H1 (cell line): ENCODE measurements at places on chromosomes 3 and 15.

- DNase-seq, result no peak
These were observed 193.8 kb downstream of the BCHE start for GRCh38 chr3:165643425-165643824.

- no peak for DNase-seq
These were observed 4.1 kb upstream of the MEF2A start for GRCh38 chr15:99561476-99562230.

DNA sequence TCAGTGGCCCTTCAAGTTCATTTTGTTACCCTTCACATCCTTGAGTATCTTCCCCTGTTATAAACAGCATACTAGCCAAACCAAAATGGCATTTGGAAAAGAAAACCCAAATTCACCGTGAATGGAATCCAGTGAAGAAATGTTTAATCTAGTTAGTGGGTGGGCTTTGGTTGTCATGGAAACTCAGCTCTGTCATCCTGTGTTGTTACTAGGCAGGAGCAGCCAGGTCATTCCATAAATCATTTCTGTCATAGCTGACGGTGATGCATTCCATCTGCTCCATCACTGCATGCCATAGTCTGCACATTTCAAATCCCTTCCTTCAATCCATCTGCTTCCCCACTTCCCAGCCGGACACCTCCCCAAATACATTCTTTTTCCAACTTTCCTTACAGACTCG is 140.4 kb upstream of the CGNL1 start:
- DNase-seq, result no peak

GRCh38 chr3:18870642-18871041 is 277.7 kb upstream of the KCNH8 start:
- DNase-seq, result no peak

DNA sequence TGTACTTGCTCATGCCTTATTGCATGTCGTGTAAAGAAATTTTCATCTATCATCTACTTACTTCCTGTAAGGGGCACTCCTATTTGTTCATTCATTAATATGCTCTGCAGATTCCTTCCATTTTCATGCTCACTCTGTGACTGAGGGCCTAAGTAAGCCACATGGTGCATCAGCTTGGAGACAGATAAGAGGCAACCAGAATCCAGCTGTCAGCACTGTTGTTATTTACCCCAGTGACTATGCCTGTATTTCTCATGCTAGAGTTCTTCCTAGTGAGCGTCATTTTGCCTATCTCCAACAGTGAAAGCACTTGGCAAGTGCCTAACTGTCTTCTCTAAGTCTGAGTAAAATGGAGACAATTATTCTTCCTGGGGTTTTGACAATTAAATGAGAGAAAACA is 124.8 kb upstream of the ABI3BP start:
- DNase-seq, result no peak

DNA sequence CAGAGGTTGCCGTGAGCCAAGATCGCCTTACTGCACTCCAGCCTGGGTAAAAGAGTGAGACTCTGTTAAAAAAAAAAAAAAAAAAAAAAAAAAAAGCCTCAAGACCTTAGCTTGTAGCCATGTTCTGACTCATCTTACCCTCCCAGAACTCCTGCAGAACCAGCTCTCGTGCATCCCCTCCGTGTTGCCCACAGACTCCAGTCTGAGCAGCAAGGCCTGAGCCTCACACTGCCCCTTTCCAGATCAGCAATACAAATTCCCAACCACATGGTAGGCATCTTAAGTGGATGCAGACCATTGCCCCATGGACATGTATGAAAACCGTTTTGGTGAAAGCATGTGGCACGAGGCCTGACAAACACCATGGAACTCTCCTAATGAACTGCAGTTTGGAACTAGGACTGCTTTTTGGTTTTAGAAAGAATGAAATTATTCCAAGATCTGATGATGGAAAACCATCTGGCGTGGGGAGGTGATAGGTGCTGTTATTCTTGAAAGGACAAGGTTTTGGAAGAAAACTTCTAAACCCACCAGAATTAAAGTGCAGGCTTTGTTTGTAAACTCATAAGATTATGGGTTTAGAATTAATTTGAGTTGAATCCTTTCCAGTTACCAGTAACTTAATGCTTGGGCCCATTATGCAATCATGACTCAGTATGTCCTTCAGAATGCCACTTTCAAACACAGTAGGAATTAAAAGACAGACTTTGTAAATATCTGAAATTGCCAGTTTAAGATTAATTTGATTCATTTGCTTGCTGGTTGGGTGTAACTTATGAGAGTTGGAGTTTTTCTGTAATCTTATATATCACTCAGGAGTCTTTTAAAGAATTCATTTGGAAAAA is 163.7 kb upstream of the LRTM1 start:
- no peak for DNase-seq

GRCh38 chr3:4745235-4745610 is 234.0 kb upstream of the BHLHE40 start:
- DNase-seq, result no peak

DNA sequence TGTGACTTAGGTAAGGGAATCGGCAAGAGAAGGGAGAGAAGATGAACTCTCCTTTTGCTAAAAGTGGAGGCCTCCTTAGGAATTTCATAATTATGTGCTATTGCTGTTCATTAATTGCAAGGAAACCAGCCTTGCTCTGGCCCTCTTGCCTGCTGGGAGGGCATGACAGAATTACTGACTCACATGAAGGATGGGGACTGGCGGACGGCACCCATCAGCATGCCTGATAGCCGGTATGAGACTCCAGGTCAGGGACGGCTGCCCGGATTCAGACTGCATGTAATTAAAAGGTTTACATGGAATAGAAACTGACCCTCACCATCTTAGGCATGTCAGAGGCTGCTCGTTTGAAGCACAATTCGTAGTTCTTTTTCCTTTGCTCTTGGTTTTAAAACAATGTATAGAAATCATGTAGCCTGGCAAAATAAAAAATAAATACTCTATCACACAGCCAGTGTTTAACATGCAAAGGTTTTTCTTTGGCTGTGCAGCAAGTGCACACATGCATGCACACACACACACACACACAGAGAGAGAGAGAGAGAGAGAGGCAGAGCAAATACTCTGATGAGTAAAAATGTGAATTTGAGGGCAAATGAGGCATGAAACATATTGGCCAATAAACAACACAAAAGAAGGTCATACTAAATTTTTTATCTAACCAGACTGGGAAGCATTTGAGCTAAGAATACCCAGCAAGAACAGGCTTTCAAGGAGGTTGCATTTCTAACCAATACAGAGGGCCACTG is 82.7 kb downstream of the FOXB1 start:
- DNase-seq, result no peak

DNA sequence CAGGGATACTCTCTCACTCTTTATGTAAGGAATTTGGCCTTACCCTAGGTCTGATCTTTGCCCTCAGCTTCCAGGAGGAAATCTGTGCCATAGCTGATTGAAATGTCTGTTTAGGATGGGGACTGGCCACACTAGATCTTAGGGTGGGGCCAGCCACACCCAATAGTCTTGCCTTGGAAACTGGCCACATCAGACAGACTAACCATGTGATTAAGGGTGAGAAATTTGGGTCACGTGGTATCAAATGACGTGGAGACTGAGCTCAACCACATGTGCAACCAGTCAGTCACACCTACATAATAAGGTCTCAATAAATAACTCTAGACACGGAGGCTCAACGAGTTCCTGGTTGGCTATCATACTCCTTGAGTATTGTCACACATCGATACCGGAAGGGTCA is 113.5 kb downstream of the CNTN3 start:
- no peak for DNase-seq

DNA sequence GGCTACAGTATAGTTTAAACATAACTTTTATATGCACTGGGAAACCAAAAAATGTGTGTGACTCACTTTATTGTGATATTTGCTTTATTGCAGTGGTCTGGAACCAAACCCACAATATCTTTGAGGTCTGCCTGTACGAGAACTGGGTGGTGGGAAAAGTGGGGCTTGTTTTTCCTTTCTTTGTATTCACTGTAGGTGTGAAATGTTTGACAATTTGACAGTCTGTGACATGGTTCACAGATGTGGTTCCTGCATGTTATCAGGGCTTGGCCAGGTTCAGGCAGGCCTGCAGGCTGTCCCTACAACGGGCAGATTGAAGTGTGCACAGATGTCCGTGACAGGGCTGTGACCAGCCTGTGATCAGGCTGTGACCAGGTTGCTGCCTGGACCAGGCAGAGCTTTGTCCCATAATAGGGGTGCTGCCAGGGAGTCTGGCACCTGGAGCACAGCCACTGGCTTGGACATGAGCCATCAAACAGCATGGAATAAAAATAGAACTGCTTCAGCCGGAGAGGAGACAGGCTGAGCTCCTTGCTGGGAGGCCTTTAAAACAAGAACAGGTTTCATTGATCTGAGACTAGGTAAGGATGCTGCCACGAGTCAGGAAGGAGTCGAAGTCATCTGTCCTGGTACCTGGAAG is 61.0 kb downstream of the KLF13 start:
- DNase-seq, result no peak

DNA sequence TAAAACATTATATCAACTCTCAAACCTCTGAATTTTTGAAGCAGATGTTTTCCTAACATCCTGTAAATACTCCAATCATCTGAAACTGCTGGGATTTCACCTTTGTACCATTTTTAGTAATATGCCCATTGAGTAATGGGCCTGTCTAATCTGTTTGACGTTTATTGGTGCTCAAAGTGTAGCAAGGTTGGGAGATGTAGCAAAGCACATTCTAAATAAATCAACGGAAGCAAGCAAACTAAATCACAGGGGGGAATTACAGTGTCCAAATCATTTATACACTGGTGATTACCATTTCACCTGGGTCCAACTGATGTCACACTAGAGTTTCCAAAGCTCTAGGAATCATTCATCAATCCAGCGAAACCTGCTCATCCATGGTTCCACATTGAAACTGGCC is 518.7 kb upstream of the TBL1XR1 start:
- DNase-seq, result no peak

- DNase-seq, result no peak
These were observed 17.5 kb upstream of the SLC27A2 start for GRCh38 chr15:50164458-50164857.

DNA sequence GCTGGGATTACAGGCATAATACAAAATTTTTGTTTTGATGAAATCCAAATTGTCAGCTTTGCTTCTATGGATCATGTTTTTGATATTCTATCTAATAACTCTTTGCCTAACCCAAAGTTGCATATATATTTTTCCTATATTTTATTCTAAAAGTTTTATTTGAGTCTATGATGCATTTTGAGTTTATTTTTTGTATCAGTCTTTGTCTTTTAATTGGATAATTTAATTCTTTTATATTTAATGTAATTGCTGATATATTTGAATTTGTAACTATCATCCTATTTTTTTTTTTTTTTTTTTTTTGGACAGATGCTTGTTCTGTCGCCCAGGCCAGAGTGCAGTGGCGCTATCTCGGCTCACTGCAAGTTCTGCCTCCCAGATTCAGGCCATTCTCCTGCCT is 19.7 kb upstream of the DENND4A start:
- DNase-seq, result no peak

DNA sequence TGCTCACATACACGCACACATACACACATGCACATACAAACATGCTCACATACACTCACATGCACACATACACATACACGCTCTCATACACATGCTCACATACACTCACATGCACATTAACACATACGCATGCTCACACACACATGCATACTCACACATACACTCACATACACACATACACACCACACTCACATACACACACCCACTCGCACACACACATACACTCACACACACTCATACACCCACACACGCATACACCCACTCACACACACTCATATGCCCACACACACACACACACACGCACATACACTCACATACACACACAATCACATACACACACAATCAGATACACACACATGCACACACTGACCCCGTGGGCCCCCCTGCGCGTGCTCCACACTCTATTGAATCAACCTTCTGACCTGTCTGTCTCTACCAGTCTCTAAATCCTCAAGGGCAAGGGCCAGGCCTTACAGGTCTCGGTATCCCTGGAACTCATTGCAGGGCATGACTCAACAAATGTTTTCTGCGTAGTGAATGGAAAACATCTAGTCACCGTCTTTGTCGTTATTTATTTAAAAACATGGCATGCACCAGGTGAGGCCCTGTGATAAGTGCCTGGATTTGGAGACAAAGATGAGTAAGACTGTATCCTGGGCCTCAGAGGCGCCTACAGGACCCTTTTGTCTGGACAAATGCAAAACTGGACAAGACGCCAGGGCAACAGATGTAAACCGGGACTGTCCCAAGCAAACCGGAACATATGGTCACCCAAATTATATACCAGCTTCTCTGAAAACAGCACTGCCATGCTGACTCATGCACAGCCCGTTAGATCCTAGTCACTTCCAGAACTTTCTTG is 41.8 kb downstream of the GRK7 start:
- DNase-seq, result no peak

DNA sequence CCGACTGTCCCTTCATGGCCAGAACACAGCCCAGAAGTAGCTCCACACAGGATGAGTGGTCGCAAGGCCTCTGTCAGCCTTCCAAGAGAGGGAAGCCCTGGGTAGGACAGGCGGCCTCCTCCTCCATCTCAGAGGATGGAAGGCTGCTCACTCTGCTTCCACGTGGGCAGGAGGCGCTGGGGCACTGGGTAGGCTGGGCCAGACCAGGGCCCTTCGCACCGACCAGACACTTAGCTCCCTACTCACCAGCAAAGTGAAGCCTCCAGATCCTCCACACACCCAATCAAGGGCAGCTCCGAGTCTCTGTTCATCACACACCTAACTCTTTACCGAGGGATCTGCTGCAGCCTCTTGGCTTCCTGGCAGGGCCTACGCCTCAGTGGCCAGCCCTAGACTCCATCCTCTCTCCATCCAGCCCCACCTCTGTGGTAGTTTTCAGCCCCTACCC is 24.3 kb upstream of the PLXNA1 start:
- no peak for DNase-seq
